ENCODE measurements at places on chromosomes 3 and 15.

DNA sequence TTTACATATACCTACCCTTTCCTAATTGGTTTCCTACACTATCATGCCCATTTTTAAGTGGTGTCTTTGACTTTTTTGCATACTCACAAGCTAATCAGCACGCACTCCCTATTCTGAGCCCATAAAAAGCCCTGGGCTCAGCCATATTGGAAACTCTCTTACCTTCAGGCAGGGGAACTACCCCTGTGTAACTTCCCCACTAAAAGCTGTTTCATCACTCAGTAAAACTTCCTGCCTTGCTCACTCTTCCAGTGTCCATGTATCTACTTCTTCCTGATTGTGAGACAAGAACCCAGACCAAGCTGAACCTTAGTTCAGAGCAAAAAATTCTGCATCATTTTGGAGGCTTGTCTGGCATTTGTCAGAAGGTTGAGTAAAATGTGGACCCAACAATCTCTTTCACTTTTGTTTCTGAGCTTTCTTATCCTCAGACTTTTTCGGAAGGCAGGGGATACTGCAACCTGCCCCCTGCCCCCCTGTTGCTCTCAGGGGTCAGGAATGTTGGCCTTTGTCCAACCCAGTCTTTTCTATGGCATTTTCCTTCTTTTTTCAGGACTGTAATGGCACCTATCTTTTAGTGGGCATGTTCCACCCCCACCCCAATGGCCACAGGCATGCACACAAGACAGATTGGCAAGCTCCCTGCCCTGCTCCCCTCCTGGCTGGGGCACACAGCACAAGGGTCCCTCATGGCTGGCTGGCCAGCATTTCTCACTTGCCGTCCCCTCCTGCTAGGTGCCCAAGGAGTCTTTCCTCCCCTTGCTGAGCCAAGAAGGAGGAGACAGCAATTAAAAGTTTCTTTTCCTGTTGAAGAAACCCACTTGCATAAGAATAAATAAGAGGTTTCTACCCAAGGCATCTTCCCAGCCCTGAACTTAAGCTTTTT, 26.3 kb upstream of the TMEM45A start:
- H3K4me3 ChIP-seq, result no peak overlapping the region
- no peak overlapping the region for H3K27ac ChIP-seq
- H3K27me3 ChIP-seq, result no peaks in the 10 kb centered on the region
- no peaks in the 10 kb centered on the region for H3K4me1 ChIP-seq
- no peaks in the 10 kb centered on the region for H3K36me3 ChIP-seq

- peak overlapping the region; percentile 78 for H3K27ac ChIP-seq
- peaks cover 52% of the 10 kb centered on the region for H3K4me1 ChIP-seq
- H3K36me3 ChIP-seq, result no peaks in the 10 kb centered on the region
- DNase-seq, result no peak
- H3K4me3 ChIP-seq, result no peak overlapping the region
Measured at GRCh38 chr3:143167969-143168854, 48.6 kb downstream of the CHST2 start.

GRCh38 chr3:37607604-37608003, 254.1 kb upstream of the CTDSPL start:
- no peak for DNase-seq
- H3K36me3 ChIP-seq, result no peaks in the 10 kb centered on the region
- no peak overlapping the region for H3K27ac ChIP-seq
- H3K27me3 ChIP-seq, result no peaks in the 10 kb centered on the region
- H3K4me3 ChIP-seq, result no peak overlapping the region

DNA sequence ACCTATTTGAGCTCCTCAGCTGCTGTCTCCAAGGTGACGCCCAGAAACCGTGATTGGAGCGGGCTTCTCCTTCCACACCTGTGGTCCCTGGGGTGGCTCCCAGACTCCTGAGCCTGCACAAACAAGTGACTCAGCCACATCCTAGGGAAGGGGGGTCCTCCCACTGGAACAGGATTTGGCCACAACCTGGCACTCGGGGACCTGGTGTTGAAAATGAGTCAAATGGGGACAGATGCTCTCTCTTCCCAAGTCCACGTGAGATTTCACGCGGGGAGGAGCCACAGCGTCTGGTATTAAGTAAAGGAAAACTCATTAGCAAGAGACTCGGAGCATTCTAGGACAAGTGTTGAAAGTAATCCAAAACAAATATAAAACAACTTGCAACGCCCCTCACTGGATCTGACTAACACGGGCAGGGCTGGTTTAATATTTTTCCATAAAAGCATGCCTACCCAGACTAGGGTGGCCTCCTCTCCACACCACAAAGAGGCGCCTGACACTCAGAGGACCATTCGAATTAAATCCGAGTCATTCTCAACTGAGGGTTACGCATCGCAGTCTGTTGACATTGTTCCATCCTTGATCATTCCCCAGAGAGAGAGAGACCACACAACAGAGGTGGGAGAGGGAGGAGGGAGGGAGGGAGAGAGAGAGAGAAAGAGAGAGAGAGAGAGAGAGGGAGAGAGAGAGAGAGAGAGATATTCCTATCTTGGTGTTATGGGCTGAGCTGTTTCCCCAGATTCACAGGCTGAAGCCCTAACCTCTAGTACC, 74.4 kb downstream of the MGLL start:
- no peak overlapping the region for H3K27ac ChIP-seq
- DNase-seq, result no peak
- H3K4me3 ChIP-seq, result no peak overlapping the region
- no peaks in the 10 kb centered on the region for H3K27me3 ChIP-seq
- peaks cover 5% of the 10 kb centered on the region for H3K4me1 ChIP-seq

GRCh38 chr3:173008978-173009377, 132.1 kb downstream of the SPATA16 start:
- no peak overlapping the region for H3K4me3 ChIP-seq
- DNase-seq, result no peak

DNA sequence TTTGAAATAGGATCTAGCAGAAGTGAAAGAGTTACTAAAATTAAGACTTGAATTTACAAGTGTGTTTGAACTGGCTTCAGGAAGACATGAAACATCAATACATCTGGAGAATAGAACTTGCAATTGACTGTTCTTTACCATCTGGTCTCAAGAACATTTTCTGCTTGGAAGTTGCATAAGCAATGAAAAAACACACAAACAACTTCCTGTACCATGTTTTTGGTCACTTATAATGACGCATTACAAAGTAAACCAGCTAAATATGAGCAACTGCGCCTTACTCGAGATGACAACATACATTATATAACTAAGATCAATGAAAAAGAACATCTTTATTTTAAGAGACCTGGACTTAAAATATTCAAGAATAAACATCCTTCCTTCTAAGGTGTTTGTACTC, 112.5 kb downstream of the TIGIT start:
- H3K27ac ChIP-seq, result no peak overlapping the region
- no peak for DNase-seq
- no peak overlapping the region for H3K4me3 ChIP-seq
- H3K4me1 ChIP-seq, result no peaks in the 10 kb centered on the region

GRCh38 chr3:114206342-114206741, 27.5 kb upstream of the DRD3 start:
- no peak overlapping the region for H3K4me3 ChIP-seq
- no peaks in the 10 kb centered on the region for H3K4me1 ChIP-seq
- DNase-seq, result no peak
- H3K36me3 ChIP-seq, result no peaks in the 10 kb centered on the region

DNA sequence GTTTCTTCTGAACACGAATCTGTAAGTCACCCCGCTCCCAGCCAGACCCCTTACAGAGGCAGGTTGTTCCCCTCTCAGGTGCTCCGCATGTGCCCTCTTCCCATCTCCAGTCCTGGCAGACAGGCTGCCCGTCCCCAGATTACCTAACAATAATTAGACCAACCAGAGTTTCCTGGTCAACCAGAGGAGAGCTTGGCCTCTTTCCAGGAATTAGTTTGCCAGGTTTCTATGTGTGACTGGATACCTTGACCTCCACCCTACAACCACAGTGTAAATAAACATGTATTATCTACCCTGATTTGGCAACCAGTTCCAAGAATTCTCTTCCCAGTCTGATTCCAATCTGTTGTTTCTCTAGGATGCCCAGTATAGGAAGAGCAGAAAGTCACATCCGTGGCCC, 178.0 kb upstream of the UMPS start:
- H3K4me3 ChIP-seq, result no peak overlapping the region
- DNase-seq, result no peak
- H3K4me1 ChIP-seq, result peaks cover 7% of the 10 kb centered on the region
- H3K36me3 ChIP-seq, result no peaks in the 10 kb centered on the region

GRCh38 chr3:100850156-100850555, 140.9 kb downstream of the TFG start:
- no peak overlapping the region for H3K27ac ChIP-seq

GRCh38 chr15:83077491-83078230, 10.6 kb upstream of the BTBD1 start:
- no peak overlapping the region for H3K4me3 ChIP-seq
- no peak overlapping the region for H3K27ac ChIP-seq
- H3K27me3 ChIP-seq, result peaks cover 2% of the 10 kb centered on the region
- H3K4me1 ChIP-seq, result no peaks in the 10 kb centered on the region
- no peak for DNase-seq
- H3K36me3 ChIP-seq, result no peaks in the 10 kb centered on the region

DNA sequence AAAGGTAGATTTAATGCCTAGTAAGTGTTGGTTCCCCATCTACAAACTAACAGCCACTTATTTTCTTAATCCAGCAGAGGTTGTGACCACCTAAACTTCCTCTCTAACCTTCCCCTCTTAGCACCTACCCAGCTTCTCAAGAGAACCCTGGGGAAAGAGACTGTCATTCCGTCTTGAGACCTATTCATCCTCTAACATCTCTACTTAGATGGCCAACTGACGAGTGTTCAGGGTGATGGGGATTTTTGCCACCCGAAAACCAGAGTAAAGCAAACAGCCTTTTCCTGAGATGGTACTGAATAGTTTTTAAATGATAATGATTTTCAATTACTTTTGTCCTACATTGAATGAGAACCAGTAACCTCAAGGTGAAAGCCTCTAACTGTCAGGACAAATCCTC, 9.3 kb upstream of the GBE1 start:
- no peak overlapping the region for H3K4me3 ChIP-seq
- H3K27ac ChIP-seq, result no peak overlapping the region
- no peak for DNase-seq

GRCh38 chr3:47113669-47114365, 50.1 kb downstream of the SETD2 start:
- H3K36me3 ChIP-seq, result peaks cover 49% of the 10 kb centered on the region
- no peak overlapping the region for H3K27ac ChIP-seq
- H3K4me3 ChIP-seq, result no peak overlapping the region
- no peak for DNase-seq
- no peaks in the 10 kb centered on the region for H3K27me3 ChIP-seq
- H3K4me1 ChIP-seq, result peaks cover 4% of the 10 kb centered on the region

- no peaks in the 10 kb centered on the region for H3K36me3 ChIP-seq
- no peaks in the 10 kb centered on the region for H3K4me1 ChIP-seq
- no peak overlapping the region for H3K27ac ChIP-seq
- no peak overlapping the region for H3K4me3 ChIP-seq
Measured at GRCh38 chr3:53921296-53921695, 29.6 kb upstream of the SELENOK start.

- DNase-seq, result peak; percentile 36
- no peaks in the 10 kb centered on the region for H3K27me3 ChIP-seq
- H3K27ac ChIP-seq, result peak overlapping the region; percentile 65
Measured at GRCh38 chr3:172102123-172102882, 62.9 kb downstream of the FNDC3B start.

DNA sequence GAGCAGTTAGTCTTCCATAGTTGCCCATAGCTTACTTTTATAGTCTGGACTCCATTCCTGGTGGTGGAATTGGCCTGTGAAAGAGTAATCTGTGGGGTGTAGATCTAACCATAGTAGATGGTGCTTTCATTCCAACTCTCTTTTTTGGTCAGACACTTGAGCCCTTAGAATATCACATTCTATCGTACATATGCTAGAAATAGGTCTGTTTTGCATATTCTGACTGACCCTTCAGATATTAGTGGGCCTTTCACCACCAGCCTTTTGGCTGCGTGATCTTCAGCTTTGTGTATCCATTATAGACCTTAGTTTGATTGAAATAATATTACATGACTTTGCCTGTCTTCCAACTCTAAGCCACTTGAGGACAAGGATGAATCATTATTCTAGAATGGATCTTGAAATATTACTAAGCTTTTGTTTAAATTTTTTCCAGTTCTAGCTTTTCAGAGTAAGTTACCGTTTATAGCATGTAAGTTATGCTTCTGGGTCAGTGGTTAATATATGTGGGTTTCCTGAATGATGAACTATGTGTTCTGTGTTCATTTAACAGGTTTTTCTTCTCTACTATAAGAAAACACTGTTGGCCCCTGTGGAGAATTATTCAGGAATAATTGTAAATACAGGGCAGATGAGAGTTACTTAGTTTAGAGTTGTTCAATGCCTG, 8.7 kb downstream of the RAB7A start:
- H3K4me3 ChIP-seq, result no peak overlapping the region
- peaks cover 28% of the 10 kb centered on the region for H3K4me1 ChIP-seq
- no peaks in the 10 kb centered on the region for H3K36me3 ChIP-seq

- peaks cover 17% of the 10 kb centered on the region for H3K36me3 ChIP-seq
- no peak overlapping the region for H3K27ac ChIP-seq
- H3K4me1 ChIP-seq, result peaks cover 12% of the 10 kb centered on the region
- no peaks in the 10 kb centered on the region for H3K27me3 ChIP-seq
Measured at GRCh38 chr15:90645873-90646575, 71.1 kb upstream of the BLM start.

- H3K27me3 ChIP-seq, result no peaks in the 10 kb centered on the region
- H3K4me1 ChIP-seq, result peaks cover 6% of the 10 kb centered on the region
- H3K4me3 ChIP-seq, result no peak overlapping the region
- no peak for DNase-seq
- no peak overlapping the region for H3K27ac ChIP-seq
Measured at GRCh38 chr3:49523756-49524747, 30.2 kb upstream of the BSN start.

DNA sequence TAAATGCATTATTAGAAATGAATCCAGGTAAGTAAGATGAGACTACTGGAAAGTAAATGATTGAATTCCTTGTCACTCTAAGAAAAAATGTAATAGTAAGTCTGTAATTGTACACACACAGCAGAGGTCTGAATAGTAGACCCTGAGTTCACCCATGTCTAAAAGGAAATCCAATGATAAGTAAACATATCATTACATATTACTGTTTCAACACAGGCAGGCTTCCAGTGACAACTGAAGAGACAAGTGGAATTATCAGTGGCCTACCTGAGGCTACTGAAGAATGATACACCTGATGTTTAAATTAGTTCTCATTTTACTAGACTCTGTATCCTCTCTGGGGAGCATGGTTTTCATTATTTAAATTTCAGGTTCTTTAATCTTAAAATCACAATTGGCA, 6.2 kb upstream of the CCNL1 start:
- no peak for DNase-seq
- no peak overlapping the region for H3K27ac ChIP-seq
- no peaks in the 10 kb centered on the region for H3K36me3 ChIP-seq
- H3K27me3 ChIP-seq, result no peaks in the 10 kb centered on the region
- H3K4me3 ChIP-seq, result no peak overlapping the region
- H3K4me1 ChIP-seq, result peaks cover 6% of the 10 kb centered on the region

DNA sequence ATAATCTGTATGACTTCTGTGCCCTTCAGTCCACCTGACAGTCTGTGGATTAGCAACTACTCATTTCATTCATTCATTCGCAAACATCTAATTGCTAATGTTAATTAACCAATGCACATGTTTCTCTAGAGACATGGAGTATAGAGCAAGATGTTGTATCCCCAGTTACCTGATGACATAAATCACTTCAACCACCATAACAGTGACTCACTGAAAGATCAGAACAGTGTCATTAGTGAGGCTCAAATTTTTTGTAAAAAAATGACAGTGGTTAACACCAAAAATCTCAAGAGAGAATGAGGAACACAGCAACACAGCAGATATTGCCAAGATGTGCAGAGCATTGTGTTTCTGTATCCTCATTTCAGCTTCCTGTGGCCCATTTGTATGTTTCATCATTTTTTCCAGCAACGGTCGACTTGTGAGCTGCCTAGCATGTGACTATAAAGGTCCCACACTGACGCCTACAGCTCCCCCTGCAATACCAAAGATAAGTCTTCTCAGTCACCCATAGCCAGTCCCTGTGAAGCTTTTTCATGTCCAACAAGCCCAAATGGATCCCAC, 3.7 kb upstream of the PLD1 start:
- H3K27me3 ChIP-seq, result no peaks in the 10 kb centered on the region
- peak overlapping the region; percentile 24 for H3K27ac ChIP-seq
- no peaks in the 10 kb centered on the region for H3K36me3 ChIP-seq

Data from natural killer cell (primary cell).